ENCODE measurements at places on chromosomes 2 and 18.
A peak's percentile ranks its signal among the peaks of the same experiment; 100 is the strongest.

DNA sequence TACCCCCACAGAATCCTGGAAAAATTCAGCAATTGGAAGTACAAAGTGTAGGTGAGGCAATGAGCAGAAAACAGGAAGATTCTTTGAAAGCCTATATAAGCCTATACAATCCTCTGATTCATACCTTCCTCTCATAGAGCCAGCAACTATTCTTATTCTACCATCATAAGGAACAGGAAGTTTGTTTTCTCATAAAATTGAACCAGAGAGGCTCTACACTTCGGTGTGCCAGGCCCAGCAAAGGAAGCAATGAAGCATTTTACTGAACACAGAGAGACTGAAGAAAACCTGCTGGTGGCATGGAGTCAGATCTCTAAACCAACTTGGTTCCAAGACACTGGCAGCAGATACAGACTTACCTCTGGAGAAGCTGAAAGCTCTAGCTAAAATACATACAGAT, 18.7 kb downstream of the CASP8 start:
- no peak for DNase-seq

- no peak for DNase-seq
Measured at GRCh38 chr2:118634876-118635275, 212.6 kb downstream of the EN1 start.

GRCh38 chr2:175815537-175815936, 186.5 kb downstream of the LNPK start:
- DNase-seq: no peak

- DNase-seq: no peak
Measured at GRCh38 chr2:32715391-32715841, 87.6 kb downstream of the TTC27 start.

- DNase-seq: no peak
Measured at GRCh38 chr2:23100406-23100805, 284.6 kb upstream of the KLHL29 start.

- no peak for DNase-seq
Measured at GRCh38 chr2:82259551-82259950, 1955.0 kb upstream of the LRRTM1 start.

- no peak for DNase-seq
Measured at GRCh38 chr2:9846554-9846953, 3.3 kb downstream of the TAF1B start.

DNA sequence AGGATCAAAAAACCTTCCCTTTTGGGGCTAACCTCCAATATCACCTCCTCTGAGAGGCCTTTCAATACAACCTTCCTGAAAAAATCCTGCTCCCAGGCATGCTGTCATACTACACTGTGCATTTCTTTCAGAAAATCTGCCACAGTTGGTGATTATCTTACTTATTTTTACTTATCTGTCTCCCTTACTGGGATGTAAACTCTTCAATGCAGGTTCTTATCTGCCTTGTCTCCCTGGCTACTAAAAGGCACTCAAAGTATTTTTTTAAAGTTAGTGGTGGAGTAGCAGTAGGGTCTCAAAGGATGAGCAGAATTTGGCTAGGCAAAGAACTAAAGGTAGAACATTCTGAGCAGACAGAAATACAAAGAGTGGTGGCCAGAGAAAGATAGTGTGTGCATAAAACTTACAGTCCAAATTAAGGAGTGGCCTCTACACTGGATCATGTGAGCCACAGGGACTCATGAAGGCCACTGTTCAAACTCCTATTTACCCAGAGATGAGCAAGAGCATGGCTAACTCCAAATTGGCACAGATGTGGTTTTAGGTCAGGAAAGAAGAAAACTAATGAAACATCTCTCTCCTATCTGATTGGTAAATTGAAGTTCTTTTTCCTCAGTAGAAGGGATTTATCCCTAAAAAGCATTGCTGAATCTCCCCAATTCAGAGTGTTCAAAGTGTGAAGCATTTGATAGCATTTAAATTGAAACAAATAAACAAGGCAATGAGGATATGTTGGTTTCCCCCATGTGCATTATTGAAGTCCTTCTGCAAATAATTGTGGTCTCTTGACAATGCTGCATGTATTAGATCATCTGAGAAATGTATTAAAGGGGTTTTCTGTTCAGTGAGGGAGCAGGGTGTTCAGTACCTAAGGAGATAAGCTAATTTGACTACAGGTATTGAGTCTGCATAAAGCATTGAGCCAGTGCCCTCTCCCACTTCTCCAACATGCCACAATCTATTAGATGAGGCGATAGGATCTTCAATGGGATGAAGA, 285.5 kb downstream of the MREG start:
- no peak for DNase-seq

GRCh38 chr2:169713331-169713730, 19.1 kb downstream of the PHOSPHO2 start:
- DNase-seq: no peak

DNA sequence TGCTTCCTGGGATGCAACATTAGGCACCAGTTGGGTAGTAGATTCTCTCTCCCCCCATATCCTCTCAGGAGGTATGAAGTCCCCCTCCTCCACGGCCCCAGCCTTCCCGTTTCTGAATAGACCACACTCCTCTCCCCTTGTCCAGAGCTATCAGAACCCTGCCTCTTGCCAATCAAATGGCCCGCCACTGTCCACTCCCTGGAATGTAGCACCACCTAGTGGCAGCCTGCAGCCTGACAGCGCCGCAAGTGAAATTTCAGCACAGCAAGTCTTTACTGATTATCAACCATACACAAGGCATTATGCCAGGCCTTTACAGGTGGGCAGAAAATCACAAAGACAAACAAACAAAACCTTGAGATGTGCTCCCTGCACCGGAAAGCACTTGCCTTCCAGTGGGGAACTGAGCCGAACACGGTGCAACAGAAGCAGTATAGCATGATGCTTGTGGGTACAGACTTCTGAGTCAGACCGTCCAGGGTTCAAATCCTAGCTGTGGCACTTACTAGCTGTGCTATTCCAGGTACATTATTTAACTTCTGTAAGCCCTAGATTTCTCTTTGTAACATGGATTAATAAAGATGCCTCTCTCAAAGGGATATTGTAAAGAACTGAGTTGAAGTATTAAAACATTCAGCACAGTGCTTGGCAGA, 174.0 kb downstream of the SMAD2 start:
- peak; percentile 72 for DNase-seq

- no peak for DNase-seq
Measured at GRCh38 chr18:48938827-48939204, 11.9 kb downstream of the SMAD7 start.

GRCh38 chr2:68018727-68019126, 44.1 kb downstream of the C1D start:
- no peak for DNase-seq

- no peak for DNase-seq
Measured at GRCh38 chr2:130756874-130757668, 1.7 kb downstream of the AMER3 start.

DNA sequence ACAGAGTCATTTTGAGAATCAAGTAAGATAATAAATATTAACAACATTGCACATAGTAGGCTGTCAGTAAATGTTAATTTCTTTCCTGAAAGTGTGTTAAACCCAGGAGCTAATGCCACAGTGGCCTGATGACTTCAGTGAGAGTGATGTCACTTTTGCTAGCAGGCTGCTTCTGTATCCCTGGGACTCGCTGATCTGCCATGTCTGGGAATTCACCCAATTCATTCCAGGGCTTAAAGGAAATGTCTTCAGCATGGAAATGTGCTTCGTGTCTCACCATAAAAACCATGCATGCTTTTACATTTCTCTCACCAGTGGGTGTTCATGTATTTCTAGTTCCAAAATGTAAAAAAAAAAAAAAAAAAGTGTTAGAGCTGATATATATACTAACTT, 56.8 kb upstream of the MAPRE3 start:
- no peak for DNase-seq

- no peak for DNase-seq
Measured at GRCh38 chr2:216989340-216990129, 129.7 kb upstream of the TNP1 start.

DNA sequence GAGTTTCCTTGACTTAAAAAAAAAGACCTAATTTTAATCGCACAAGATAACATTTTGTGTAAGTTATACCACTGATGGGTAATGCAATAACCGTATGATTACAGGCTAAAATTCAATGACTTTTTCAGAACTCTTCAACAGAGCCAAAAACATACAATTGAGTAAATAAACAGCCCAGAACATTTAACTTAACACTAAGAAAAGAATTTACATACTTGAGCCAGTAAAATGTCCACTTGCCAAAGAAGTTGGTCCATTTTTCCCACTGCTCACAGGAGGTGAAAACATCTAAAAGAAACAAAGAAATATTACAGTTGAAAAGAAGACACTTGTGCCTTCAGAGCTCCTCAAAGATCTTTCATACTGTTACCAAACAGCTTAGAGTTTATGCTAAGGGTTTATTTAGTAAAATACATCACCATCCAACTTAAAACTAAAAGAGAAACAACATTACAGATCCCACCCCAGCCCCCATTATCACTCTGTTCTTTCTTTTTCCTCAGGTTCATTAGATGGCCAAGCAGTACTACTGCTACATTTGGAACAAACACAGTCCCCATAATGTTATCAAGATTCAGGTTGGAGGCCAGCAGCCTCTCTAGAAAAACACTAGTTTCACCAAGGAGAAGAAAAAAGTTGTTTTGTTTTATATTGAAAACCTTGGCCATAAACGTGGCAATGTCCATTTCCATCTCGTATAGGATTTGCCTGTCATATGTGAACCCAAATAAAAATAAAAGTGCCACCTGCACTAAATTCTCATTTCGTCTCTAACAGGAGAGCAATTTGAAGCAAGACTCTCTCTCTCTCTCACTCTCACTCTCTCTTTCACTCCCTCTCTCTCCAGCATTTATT, 2.7 kb downstream of the TCF4 start:
- DNase-seq: no peak

GRCh38 chr2:239131521-239131920, 269.3 kb downstream of the HDAC4 start:
- no peak for DNase-seq

DNA sequence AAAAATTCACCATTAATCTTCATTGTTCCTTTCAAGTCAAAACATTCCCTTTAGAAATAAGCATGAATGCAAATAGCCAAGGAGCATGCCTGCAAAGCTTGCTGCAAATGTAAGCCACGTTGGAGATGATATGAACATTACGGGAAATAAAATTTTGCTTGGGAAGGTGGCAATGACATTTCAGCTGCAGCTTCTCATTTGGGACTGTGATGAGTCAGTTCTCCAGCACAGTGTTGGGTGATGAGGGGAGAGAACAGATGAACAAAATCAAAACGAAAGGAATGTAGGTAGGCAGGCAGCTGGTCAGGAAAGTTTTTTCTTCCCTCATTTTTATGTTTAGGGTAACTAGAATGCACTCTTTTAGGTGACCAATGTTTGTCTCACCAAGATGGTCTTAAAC, 65.3 kb upstream of the CHRNA1 start:
- DNase-seq: no peak

DNA sequence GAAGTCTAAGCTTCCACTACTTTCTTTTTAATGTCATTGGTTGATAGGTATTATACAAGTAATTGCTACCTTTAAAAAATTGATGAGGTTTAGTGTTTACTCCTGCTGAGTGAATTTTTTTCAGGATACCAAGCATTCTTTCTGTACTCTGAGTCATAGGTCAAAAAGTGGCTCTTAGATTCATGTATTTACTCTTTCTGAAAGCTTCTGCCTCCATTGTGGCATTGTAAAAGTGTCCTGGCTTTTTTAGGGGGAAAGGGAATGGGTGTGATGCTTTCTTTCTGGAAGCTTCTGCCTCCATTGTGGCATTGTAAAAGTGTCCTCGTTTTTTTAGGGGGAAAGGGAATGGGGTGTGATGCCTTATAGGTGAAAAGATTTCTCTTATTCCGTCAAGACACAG, 286.5 kb downstream of the LPIN1 start:
- DNase-seq: no peak

DNA sequence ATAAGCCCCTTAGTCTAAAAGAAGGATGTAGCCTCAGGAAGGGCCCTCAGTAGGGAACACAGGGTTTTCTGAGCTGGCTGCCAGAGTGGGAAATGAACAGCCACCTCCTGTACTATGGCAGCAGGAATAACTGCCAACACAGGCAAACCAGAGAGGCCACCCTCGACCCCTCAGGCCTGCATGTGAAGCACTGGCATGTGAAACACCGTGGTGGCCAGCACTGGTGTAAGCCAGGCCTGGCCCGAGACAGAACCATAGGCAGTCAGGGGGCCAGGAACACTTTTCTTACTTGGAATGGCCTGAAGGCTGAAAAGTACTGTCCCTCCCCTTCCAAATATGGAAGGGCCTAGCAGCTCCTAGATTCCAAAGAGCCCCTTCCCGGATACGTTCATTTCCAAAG, 28.2 kb downstream of the SFXN5 start:
- no peak for DNase-seq

- DNase-seq: no peak
Measured at GRCh38 chr2:165256618-165257017, 17.4 kb downstream of the SCN2A start.

DNA sequence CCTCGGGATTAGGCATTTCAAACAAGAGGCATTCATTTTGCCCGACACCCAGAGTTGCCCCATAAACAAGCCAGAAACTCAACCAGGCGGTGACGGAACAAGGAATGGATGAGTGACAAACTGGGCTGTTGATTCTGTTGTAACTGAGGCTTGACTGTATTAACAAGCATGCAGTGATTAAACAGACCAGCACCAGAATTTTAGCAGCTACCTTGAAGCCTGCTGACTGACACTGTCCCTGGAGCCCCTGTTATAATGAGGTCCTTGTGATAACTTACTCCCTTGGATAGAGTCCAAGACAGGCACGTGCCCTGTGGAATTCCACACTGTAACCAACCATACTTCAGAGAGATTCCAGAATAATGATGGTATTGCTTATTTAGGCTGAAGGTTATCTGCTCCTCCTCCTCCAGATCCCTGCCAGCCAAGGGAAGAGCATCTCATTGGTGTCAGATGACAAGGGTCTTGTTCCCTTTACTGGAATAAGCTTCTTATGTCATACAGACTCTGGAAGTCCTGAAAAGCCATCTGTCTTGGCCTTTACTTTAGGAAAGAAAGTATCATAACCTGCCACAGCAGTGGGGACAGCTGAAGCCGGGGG, 97.1 kb upstream of the RMDN2 start:
- DNase-seq: no peak

DNA sequence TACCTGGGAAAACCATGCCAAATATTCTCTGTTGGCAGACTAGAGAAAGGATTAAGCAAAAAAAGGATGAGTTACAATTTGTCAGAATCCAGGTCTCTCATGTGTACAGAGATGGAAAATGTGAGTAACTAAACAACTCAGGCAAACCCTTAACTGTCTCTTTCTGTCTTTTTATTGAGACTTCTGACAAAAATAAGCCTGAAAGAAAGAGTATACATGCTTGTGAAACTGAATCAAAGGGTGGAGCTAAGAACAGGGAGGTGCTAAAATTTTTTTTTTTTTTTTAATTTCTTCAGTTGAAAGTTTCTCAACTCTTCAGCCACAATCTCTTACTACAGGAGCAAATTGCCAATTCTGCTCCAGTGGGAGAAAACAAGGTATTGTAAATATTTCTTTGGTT, at the start of gene SERPINB10:
SERPINB10 (plus strand) TSS at position 295 of the 400 bp plus-strand sequence. CDS start 7,553 bp downstream, outside the sequence.
- no peak for DNase-seq
